Upper lobe of right lung (tissue), 1 donor: ENCODE measurements at places on chromosomes 11 and 22. TPM values are rescaled to one million over a fixed set of nuclear protein-coding genes. Genes with fewer than 3 reads are reported as not detected.

DNA sequence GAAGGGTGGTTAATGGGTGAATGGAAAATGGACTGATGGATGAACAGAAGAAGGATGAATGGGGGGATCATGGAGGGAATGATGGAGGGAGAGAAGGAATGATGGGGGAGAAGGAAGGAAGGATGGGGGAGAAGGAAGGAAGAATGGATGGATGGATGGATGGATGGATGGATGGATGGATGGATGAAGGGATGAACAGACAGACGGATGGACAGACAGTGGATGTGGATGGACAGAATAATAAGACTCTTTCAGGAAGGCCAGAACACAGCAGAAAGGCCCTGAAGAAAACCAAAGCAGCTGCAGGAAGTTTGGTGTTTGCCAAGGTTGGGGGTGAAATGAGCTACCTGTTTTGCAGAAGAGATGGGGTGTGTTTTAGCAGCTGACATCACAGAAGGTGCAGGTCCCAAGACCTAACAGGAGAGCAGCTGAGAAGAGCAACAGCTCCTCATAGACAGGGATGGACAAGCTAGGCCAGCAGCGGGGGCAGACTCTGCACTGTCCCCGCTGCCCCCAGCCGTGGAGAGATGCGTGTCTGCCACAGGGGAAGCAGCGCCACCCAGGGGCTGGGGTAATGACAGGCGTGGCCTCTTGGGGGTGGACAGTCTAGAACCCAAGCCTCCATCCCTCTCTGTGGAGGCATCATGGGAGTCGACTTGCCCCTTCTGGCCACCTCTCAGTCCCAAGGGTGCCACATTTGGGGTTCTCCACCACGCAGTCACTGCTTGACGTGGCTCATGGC lies 17.9 kb downstream of the C1QTNF6 start:
- H3K36me3 ChIP-seq, result no peaks in the 10 kb centered on the region
- H3K27me3 ChIP-seq, result no peaks in the 10 kb centered on the region
- peak; percentile 59 for DNase-seq

- no peak overlapping the region for H3K27ac ChIP-seq
- DNase-seq, result no peak
- H3K36me3 ChIP-seq, result peaks cover 100% of the 10 kb centered on the region
- no peaks in the 10 kb centered on the region for H3K27me3 ChIP-seq
- H3K4me1 ChIP-seq, result peaks cover 9% of the 10 kb centered on the region
These were observed 10.0 kb downstream of the IL18BP start for GRCh38 chr11:72008728-72009127.

GRCh38 chr11:73229321-73229895 lies 11.3 kb downstream of the P2RY2 start:
- no peaks in the 10 kb centered on the region for H3K36me3 ChIP-seq
- no peak overlapping the region for H3K4me3 ChIP-seq
- peaks cover 4% of the 10 kb centered on the region for H3K4me1 ChIP-seq
- DNase-seq, result peak; percentile 47
- no peak overlapping the region for H3K27ac ChIP-seq

- H3K27ac ChIP-seq, result no peak overlapping the region
- H3K4me3 ChIP-seq, result no peak overlapping the region
- H3K36me3 ChIP-seq, result no peaks in the 10 kb centered on the region
- H3K4me1 ChIP-seq, result peaks cover 12% of the 10 kb centered on the region
These were observed 88.0 kb upstream of the KCNQ1OT1 start for GRCh38 chr11:2787816-2788167.

The TMEM225 gene
- not detected for total RNA-seq
